ENCODE measurements at places on chromosomes 11 and 22.

GRCh38 chr11:57424792-57425564 lies 1.9 kb downstream of the SLC43A3 start:
- DNase-seq: peak; percentile 93

DNA sequence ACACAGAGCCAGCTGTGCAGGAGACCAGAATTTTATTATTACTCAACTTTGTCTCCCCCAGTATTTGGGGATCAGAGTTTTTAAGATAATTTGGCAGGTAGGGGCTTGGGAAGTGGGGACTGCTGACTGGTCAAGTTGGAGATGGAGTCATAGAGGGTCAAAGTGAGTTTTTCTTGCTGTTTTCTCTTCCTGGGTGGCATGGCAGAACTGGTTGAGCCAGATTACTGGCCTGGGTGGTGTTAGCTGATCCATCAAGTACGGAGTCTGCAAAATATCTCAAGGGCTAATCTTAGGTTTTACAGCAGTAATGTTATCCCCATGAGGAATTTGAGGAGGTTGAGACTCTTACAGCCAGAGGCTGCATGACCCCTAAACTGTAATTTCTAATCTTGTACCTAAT lies 153.5 kb downstream of the OR4C45 start:
- DNase-seq: no peak

- DNase-seq: no peak
These were observed 26.1 kb downstream of the SHISAL1 start for GRCh38 chr22:44286646-44287045.

DNA sequence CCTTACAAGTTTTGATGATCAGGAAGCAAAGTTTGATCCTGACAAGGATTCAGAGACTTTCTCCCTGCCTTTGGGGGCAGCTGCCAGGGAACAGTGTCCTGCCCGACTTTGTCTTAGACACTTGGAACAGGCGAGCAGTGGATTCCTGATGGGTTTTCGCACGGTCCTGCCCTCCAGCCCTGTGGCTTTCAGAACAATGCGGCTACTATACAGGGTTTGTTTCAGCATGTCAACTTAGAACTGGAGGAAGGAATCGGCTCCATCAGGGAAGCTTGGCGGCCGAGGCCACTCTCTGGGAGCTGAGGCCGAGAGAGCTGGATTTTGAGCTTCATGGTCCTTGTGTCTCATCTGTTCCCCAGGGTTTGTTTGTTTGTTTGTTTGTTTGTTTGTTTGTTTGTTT lies 11.5 kb downstream of the ANO1 start:
- no peak for DNase-seq

GRCh38 chr11:66888282-66888681 lies 31.4 kb downstream of the LRFN4 start:
- no peak for DNase-seq

GRCh38 chr22:45553351-45554039 lies 50.8 kb downstream of the FBLN1 start:
- peak; percentile 68 for DNase-seq

- DNase-seq: no peak
These were observed 6.9 kb downstream of the KMT5B start for GRCh38 chr11:68206211-68206610.

DNA sequence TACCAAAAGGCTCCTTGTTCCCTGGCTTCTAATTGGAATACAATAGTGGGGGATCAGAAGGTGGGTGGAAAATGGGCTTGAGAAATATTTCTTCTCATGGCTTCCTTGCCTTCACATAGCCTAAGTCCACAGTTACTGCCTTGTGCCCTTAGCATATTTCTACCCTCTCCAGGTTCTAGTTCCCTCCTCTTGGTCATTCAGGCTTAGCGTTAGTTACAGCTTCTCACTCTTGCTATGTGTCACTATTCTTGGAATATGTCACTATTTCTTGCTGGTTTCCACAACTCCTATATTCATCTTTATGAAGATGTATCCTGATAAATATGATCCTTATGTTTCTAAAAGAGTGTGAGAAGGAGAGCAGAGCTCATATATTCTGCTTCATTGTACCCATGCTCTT lies 2.5 kb downstream of the OR2D2 start:
- DNase-seq: no peak

- DNase-seq: peak; percentile 11
These were observed 1.7 kb downstream of the TOM1 start for GRCh38 chr22:35301372-35301874.

GRCh38 chr11:123238297-123238696 lies 43.2 kb upstream of the CLMP start:
- no peak for DNase-seq

DNA sequence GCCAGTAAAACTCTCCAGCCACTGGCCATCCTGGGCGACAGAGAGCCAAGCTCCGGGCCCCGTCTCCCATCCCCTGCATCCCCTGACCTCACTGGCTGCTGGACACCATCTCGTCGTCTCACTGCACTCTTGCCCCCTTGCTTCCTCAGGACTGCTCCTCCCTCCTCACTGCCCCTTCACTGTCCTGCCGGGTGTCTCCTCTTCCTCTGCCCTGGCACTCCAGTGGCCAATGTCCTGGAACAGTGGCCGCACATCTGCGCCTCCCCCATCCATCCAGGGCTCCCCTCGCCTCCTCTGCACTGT lies 800.4 kb downstream of the BRD1 start:
- DNase-seq: no peak

DNA sequence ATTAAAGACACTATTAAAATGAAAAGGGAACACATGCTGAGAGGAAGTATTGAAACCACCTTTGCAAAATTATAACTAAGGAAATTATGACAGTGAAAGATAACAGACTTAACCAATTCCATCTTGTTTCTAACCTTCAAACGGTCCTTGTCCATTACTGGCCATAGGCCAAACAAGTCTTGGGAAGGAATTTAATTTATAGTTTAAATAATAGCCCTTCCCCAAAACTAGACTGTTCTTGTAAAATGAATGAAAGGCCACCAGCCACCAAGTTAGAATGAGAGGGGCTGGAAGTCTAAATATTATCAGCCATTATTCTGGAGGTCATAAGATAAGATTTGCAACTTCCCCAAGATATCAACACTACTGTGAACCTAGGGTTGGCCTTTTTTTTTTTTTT lies 1.8 kb upstream of the TALDO1 start:
- no peak for DNase-seq

- no peak for DNase-seq
These were observed 30.1 kb upstream of the TNRC6B start for GRCh38 chr22:40147388-40148176.

DNA sequence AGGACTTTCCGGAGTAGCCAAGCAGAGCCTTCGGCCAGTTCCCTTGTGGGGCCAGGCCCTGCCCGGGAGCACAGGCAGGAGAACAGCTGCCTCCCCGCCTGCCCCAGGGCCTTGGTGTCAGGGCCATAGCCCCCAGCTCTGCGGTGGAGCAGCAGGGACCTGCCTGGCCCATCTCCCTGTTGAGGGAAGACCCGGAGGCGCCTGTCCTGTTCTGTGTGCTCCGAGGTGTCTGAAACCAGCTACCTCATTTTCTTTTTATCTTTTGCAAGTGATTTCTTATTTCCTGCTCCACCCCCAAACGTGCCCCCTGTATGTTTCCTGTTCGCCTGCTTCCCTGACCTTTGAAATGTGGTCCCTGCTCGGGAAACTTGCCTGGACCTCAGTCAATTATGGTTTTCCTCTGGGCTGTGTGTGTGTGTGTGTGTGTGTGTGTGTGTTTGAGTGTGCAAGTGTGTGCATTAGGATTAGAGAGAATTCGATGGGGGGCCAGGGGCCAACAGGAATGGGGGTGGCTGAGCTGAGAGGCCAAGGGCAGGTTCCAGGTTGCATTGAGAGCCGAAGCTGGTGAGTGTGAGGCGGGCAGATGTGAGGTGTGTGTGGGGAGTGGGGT lies 19.1 kb downstream of the LRP5 start:
- no peak for DNase-seq

- no peak for DNase-seq
These were observed 70.8 kb downstream of the TBC1D22A start for GRCh38 chr22:46833228-46833627.

DNA sequence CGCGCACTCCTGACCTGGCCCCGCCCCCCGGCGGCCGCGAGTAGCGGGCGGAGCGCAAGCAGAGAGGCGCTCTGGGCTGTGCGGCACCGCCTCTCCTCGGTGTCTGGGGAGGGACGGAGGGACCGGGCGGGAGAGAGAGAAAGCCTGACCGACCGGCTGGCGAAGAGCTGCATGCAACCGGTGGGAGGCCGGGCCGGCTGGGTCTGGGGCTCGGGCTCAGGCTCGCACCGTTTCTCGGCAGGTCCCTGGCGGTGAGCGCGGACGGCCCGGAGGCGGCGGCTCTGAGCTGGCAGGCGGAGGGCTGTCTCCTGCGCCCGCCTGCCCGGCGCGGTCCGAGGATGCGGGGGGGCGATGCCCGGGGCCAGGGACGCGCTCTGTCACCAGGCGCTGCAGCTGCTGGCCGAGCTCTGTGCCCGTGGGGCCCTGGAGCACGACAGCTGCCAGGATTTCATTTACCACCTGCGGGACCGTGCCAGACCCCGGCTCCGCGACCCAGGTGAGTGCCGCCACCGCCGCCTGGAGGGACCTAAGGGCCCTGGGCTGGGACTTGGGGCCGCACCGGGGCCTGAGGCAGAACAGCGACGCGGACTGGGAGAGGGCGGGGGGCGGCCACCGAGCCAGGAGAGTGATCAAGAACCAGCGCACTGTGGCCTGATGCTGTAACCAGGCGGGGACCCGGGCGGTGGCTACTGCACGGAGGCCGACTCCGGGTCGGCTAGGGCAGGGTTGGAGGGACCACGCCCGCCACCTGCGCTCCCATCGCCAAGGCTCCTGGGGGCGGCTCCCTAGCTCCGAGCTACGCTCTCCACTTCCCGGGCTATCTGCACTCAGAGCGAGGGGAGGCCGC lies at the start of gene SYT9:
Gene SYT9, plus strand, starts transcription at position 69 of the 847 bp plus-strand sequence. Its CDS starts 283 bp downstream, at position 352.
- peak; percentile 24 for DNase-seq

DNA sequence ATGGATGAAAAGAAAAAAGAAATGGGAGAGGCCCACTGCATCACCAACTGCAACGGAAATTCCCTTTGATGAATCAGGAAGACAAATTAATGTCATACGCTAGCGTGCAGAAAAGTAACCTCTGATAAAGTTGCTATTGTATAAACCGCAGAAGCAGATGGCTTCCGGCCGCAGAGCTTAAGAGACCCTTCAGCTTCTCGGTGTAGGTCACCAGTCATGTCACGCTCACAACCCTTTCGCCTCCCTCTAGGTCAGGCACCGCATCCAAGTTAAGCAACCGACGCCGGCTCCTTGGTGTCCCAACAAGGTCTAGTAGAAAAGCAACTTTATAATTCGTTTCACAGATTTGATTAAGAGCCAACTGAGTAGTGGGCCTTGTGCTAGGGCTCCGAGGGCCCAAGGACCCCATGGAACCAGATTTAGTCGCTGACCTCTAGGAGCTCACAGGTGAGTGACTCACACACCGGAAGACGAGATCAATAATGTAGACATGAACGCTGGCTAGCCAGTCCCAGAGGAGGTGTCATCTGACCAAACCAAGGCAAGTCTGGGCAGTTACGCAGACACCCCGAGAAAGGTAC lies 1.2 kb upstream of the ZFP91 start:
- DNase-seq: peak; percentile 81

DNA sequence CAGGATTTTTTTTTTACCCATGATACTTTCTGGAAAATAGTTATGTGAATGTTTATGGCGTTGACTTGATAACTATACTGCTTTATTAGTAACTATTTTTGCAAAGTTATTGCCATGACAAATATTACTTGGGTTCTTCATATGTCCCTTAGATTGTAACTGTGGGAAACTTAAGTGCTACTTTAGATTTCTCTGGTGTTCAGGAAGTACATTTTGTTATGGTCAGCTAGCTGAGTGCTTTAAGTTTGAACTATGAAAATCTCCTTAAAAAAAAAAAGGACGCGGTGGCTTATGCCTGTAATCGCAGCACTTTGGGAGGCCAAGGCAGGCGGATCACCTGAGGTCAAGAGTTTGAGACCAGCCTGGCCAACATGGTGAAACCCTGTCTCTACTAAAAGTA lies 42.8 kb downstream of the CSTPP1 start:
- no peak for DNase-seq

DNA sequence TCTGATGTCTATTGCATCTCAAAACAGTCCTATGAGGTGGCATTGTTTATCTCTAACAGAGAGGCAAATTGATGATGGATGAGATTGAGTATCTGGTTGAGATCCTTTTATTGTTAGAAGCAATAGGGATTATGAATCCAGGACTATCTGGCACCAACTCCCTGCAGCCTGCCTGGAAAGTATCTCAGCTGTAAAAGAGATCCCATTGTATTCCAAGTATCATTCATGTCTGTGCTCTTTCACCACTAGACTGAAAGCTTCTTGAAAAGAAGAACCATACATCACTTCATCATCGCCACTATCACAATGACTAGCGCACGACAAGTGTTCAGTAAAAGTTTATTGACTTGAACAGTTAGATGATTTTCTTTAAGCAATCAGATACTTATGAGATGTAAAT lies 41.9 kb upstream of the PCF11 start:
- DNase-seq: no peak

GRCh38 chr11:130118636-130119387 lies 40.8 kb upstream of the ST14 start:
- DNase-seq: peak; percentile 11

DNA sequence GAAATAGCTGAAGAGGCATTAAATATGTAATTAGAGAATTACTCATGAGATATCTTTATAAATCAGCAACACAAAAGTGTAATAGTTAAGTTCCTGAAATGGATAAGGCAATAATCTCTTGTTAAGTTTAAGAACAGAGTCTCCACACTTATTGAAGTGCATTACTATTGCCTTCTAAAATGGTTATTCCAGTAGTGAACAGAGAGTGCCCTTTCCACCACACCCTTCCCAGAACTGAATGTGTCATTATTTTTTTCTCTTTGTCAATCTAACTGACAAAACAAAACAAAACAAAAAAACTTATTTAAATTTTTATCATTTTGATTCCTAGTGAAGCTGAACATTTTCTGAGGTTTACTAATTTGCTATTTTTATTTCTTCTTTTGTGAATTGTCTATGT lies 9.2 kb upstream of the PRRG4 start:
- no peak for DNase-seq

GRCh38 chr22:27397954-27398342 lies 403.6 kb downstream of the MN1 start:
- DNase-seq: no peak

GRCh38 chr11:77590194-77590782 lies 535 bp downstream of the AQP11 start:
- DNase-seq: no peak
